Glomerular endothelial cell (primary cell): ENCODE measurements at places on chromosomes 7 and 10. TPM values are rescaled to one million over a fixed set of nuclear protein-coding genes. Genes with fewer than 3 reads are reported as not detected.

The SEMA4G gene
- total RNA-seq = 6.9 and 10.0 TPM in 2 replicates

The LRRN3 gene
- total RNA-seq = 0.05 and 0.76 TPM in 2 replicates

The OR2A12 gene
- total RNA-seq = not detected in 2 replicates

The TACC2 gene
- 39.3 and 39.6 TPM in 2 replicates for total RNA-seq

The ERVW-1 gene
- not detected in 2 replicates for total RNA-seq

The TMEM213 gene
- total RNA-seq = not detected in 2 replicates

The AGAP6 gene
- total RNA-seq = 4.8 and 13.2 TPM in 2 replicates

The STYXL1 gene
- total RNA-seq = 46.3 and 47.3 TPM in 2 replicates

The PON2 gene
- total RNA-seq = 195 and 220 TPM in 2 replicates

The METTL27 gene
- total RNA-seq = 0.41 and 5.3 TPM in 2 replicates

The FAM237B gene
- total RNA-seq = not detected in 2 replicates

The CPA5 gene
- not detected in 2 replicates for total RNA-seq

The ARHGAP21 gene
- total RNA-seq = 70.8 and 76.1 TPM in 2 replicates

The IL15RA gene
- 46.7 and 47.7 TPM in 2 replicates for total RNA-seq

The MALSU1 gene
- total RNA-seq = 50.1 and 54.7 TPM in 2 replicates

The PCBD1 gene
- 67.1 and 103 TPM in 2 replicates for total RNA-seq

The NUTM2A gene
- total RNA-seq = 0.82 and 1.7 TPM in 2 replicates

The RSPH10B gene
- 0.05 TPM in 1 of 2 replicates, not detected in the other for total RNA-seq

The GRM3 gene
- not detected in 2 replicates for total RNA-seq
